ENCODE measurements at places on chromosomes 6 and 20.

DNA sequence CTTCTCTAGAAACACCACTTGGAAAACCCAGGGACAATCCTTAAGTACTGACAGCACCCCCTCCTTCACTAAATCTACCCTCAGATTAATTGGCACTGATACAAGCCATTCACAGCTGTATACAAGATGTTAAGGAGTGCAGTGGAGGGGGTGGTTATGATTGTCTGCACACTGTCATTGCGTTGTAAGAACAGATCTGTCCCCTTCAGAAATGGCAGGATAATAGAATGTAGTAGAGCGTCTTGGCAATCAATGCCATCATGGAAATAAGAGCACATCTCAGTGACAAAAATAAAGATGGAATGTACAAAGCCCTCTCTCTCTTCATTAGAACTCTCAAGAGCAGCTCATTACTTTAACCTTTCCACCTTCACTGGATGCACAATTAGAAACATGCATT is 324.9 kb upstream of the TBX18 start:
- no peak for DNase-seq

DNA sequence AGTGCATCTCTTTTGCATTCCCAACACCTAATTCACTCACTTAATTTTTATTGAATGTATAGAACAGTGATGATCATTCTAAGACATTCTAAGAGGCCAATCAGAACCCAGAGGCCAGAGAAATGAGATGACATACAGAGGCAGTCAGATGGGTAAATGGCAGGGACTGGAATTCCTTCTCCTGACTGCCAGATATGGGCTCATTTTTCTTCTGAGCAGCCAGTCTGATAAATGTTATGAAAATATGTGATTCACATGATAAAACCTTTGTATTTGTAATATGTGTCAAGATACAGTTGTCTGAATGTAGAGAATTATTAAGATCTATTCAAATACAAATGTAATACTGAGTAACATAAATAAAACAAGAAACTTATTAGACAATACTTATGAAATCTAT is 277.8 kb downstream of the EPM2A start:
- DNase-seq = no peak

DNA sequence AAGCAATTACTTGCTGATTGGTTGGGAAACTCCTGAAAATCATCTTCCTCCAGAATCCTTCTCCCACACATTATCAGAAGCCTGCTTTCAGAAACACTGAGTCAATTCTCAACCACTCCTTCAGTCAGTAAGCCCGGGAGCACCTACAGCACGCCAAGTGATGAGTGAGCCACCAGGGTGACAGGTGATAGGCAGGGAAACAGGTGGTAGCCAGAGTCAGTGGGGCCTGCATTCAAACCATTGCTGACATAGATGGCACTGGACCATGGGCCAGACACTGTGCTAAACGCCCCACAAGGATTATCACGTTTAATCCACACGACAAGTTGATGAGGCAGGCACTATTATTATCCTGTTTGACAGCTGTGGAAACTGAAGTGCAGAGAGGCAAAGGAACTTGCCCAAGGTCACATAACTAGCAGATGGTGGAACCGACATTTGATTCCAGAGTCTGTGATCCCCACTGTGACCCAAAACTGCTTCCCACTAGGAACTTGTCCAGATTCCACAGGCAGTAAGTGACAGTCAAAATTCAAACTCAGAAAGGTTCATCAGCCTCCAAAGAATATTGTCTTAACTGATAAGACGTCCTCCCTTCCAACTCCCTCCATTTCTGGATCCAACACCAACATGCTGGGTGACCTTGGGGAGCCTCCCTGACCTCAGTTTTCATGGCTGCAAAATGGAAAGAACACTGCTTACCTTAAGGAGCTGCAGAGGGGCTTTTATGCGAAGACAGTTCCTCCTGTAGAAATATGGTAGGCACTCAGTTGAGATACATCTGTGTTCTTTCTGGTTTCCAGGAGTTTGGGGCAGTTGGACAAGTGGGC is 23.9 kb upstream of the TOP1 start:
- DNase-seq = no peak

DNA sequence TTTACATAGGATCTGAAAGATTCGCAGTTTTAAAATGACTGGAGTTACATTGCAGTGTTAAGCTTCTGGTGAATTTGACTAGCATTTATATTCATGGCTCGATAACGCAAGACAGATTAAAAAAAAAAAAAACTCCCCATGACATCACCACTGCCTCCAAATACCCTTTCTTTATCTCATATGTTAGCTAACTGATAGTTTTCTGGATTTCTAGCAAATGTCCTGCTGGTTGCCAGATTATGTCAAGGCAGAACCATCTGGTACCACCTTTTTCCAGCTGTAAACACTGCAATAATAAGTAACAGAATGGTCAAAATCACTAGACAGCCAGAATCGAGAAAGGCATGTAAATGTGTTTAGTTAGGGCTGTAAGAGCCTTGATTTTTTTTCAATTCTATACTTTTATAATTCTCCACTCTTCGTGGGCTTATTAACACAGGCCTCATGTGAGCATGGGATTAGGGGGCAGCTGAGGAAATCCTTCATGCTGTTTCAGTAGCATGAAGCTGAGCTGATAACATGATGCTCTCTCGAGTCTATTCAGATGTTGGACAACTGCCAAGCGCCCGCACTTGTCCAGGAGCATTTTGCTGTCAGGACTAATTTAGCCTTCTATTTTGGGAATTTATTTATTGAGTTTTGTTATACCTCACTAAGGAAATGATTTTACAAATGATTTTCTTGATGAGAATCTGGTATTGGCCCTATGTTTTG is 166.0 kb upstream of the SCGN start:
- DNase-seq = no peak

DNA sequence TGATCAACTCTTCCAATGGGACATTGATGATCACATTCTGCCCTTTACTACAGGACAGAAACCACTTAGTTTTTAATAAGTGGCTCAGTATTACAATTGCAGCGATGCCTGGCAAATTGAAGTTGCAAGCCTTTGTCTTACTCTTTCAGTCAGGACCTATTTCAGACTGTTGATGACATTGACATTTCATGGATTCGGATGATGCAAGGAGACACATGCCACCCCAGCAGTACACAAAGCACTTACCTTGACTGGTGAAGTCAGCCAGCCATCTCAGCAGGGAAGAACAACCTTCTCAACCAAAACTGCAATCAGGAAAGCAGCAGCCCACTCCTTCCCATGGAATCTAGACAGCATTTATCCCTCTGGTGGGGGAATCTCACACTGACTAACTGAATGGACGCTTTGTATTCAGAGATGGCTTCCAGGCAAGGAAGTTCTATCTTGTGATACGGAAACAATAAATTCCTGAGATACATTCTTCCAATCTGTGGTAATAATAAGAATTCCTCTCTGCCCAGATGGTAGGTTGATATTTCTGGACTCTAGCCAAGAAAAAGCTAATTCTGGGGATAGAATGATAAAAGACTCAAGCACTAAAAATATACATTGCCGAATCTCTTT is 24.8 kb downstream of the NFYA start:
- DNase-seq = no peak

DNA sequence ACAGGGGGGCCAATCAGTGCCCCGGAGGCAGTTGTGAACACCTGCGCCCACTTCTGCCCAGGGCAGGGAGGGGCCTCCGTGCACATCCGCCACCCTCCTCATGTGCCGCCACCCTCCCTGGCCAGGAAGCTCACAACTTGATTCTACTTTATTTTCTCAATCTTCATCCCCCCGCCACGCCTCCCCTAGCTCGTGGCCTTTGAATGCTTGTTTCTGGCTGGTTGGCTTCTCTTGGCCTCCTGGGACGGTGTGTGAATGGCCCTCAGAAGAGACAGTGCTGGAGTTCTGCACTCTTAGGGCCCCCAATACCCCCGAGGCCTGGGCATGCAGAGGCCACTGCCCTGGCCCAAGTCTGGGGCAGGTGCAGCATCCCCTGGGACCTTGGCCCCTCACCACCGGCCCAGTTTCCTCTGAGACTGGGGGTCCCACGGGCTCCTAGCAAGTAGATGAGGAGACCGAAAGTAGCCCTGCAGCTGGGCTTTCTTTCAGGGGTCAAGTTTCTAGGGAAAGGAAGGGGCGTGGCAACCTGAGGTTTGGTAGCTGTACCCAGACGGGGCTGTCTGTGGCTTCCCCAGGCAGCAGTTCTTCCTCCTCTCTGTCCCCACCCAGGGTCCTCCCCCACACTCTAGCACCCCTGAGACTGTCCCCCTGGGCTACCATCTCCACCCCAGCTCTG is 1.3 kb downstream of the RGS19 start:
- DNase-seq = no peak

DNA sequence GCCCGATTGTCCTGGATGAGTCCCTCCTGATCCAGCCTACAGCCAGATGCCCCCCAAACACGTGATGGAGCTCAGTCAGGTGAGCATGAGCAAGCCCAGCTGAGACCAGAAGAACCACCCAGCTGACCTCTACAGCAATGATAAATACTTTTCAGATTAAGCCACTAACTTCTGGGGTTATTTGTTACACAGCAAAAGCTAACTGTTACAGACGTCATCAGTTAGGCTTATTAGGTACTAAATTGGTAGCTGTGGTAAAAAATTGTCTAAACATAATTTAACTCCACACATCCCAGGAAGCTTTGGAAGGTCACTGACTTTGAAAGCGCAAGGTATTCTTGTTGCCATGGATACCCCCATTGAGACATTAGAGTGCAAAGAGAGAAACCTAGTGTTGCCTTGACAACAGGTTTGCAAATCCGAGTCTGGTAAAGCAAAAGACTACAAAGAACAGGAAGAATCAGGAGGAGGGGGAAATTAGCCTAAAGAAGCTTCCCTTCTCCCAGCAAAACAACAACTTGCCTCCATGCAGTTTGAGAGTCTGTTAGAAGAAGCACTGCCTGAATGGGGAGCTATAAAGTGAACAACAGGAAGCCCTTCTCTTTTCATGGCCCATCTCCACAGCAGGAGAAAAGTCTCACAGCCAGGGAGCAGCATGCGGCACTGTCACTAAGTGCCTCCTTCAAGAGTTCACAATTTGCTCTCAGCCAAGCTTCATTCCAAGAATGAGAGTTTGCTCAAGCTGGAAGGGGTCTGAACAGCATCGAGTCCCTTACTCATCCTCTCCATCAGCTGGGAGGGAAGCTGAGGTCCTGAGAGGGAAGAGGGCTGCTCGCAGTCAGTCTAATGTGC is 41.7 kb upstream of the ZNF831 start:
- DNase-seq = no peak

DNA sequence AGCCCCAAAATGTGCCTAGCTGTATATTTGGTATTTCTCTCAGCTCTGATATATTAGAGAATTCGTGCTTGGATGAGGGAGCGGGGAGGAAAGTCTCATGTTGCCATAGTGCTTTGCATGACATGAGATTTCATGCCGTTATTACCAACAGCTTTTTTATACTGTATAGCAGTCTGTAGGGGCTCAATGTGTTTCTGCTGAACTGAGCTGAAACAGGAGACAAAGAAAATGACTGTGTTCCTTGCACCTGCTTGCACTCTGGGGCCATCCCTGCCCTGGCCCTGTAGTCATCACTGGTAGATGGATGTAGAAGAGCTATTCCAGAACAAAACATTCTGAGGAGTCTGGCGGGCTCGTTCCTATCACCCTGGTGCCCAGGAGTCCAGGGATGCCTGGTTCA is 128.0 kb upstream of the SASH1 start:
- no peak for DNase-seq

GRCh38 chr6:90294614-90294988 is 2.0 kb downstream of the BACH2 start:
- no peak for DNase-seq

GRCh38 chr6:125273965-125274364 is 27.8 kb downstream of the HDDC2 start:
- no peak for DNase-seq

DNA sequence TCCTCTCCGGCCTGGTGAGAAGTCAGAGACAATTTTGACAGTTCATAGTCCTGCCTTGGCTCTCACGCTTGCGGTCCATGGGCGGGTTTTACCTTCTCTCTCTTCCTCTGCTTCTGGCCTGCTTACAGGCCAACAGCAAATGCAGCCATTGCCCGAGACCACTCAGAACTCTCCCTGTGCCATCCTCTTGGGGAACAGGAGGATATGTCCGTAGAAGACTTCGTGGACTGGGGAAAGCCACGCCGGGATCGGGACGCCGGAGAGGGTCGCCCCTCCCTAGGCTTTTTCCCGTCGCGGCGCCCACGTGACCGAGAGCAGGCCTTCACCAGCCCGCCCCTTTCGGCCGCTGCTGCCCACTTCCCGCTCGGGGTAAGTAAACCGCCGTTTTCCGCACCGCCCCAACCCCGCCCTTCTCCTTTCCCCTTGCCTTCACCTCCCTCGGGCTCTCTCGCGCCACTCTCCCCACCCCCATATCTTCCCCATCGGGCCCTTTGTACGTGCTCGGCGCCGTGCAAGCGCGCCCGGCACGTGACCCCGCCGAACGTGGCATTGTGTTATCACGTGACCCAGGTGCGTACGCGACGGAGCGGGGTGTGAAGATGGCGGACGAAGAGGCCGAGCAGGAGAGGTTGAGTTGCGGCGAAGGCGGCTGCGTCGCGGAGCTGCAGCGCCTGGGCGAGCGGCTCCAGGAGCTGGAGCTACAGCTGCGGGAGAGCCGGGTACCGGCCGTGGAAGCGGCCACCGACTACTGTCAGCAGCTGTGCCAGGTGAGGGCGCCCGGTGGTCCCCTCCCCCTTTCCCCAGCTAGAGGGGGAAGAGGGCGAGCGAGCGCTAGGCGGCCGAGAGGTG is at the start of gene ZNF292:
TSS of gene ZNF292 (plus strand) at position 573 of the 849 bp plus-strand sequence. CDS start at position 600, 27 bp downstream.
- DNase-seq = peak; percentile 94

DNA sequence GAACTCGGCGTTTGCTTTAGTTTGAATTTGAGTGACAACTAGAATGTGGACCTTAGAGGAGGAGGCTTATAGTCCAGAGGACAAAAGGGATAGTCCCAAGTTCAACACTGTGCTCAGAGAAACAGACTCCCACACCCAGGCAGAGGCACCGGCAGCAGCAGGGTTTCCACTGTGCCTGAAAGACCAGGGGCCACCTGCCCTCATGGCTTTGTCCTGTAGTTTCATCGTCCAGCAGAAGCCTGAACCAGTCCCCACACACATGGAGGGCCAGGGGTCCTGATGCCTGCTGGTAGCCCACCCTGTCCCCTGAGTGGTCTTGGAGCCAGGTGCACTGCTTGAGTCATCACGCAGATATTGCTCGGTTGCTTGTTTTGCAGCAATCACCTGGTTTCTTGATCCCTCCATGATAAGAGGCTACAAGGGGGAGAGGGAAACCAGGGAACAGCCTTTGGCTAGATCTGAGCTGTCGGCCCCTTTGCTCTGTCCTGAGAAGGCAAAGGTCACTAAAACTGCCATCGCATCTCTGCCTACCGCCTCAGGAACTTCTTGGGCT is 7.2 kb upstream of the ACSS1 start:
- no peak for DNase-seq

GRCh38 chr6:4301871-4302270 is 166.5 kb upstream of the ECI2 start:
- DNase-seq = no peak

- no peak for DNase-seq
These were observed 42.4 kb downstream of the SNX14 start for GRCh38 chr6:85551264-85551663.

Data from esophagus squamous epithelium (tissue), 5 donors.